Frontal cortex (tissue), 4 donors: ENCODE measurements at places on chromosomes 7 and 10. TPM values are rescaled to one million over a fixed set of nuclear protein-coding genes. Genes with fewer than 3 reads are reported as not detected.

Gene ZNF804B
- 6.9 TPM for total RNA-seq

Gene DGKB
- total RNA-seq, result 9.0 TPM

Gene SPAM1
- total RNA-seq, result not detected

Gene POLR2J3
- 21.2 TPM for total RNA-seq

Gene BLVRA
- total RNA-seq, result 16.3 TPM

Gene PTPN20
- total RNA-seq, result 18.8 TPM

Gene SPDYE9
- under 0.01 TPM for total RNA-seq

Gene ADAM22
- 76.2 TPM for total RNA-seq

Gene RBM20
- total RNA-seq, result 0.41 TPM

Gene ADO
- total RNA-seq, result 42.4 TPM

Gene PNLIPRP1
- total RNA-seq, result not detected

Gene PDK4
- 2.9 TPM for total RNA-seq

Gene CHAT
- not detected for total RNA-seq

Gene TMEM178B
- 53.0 TPM for total RNA-seq

Gene CCDC201
- total RNA-seq, result not detected

Gene FKBP6
- total RNA-seq, result not detected

Gene GJC3
- total RNA-seq, result 0.41 TPM

Gene POR
- total RNA-seq, result 67.3 TPM

Gene ARHGAP22
- total RNA-seq, result 1.6 TPM

Gene STEAP1
- total RNA-seq, result 0.82 TPM

Gene C10orf105
- not detected for total RNA-seq

Gene ZMIZ2
- total RNA-seq, result 9.8 TPM

Gene RBM28
- total RNA-seq, result 16.3 TPM

Gene SLK
- total RNA-seq, result 93.3 TPM

Gene PLEKHA8
- total RNA-seq, result 30.6 TPM

Gene PRPS1L1
- not detected for total RNA-seq

Gene PEX1
- total RNA-seq, result 74.6 TPM
